Activated naive CD4-positive, alpha-beta T cell treated with anti-CD3 and anti-CD28 coated beads, Interleukin-2, amount 10 ng/mL, durations not matched to agents 7 days and 5 days (primary cell): ENCODE measurements at places on chromosomes 1 and 21.

- peaks cover 37% of the 10 kb centered on the region for H3K4me1 ChIP-seq
- H3K36me3 ChIP-seq: peaks cover 56% of the 10 kb centered on the region
- H3K27me3 ChIP-seq: no peaks in the 10 kb centered on the region
- peak; percentile 27 for DNase-seq
Observed at GRCh38 chr21:44802396-44803153, 955 bp upstream of the UBE2G2 start.

DNA sequence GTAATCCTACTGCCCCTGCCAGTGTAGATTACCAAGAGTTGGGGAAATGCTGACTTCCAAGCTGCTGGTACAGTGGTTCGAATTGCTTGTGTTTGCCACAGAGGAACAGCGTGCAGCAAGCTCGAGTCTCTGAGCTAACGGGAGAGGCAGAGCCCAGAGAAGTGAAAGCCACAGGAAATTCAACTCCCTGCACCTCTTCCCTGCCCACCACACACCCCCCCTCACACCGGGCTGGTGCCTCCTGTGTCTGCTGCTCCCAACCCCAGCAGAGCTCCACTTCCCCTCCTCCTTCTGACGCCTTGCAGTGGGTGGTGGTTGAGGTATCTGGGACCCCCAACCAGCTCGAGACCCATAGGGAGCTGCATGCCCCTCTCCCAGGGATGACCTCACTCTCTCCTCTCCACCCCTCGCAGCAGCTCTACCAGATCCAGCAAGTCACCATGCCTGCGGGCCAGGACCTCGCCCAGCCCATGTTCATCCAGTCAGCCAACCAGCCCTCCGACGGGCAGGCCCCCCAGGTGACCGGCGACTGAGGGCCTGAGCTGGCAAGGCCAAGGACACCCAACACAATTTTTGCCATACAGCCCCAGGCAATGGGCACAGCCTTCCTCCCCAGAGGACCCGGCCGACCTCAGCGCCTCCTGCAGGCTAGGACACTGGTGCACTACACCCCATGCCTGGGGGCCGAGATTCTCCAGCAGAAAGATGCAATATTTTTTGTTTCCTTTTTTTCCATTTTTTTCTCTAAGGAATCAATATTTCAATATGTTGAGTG lies 13.1 kb upstream of the KCNQ4 start:
- H3K4me1 ChIP-seq: peaks cover 32% of the 10 kb centered on the region
- H3K36me3 ChIP-seq: peaks cover 62% of the 10 kb centered on the region
- DNase-seq: no peak
- no peak overlapping the region for H3K4me3 ChIP-seq

GRCh38 chr21:25901330-25901979 lies 166.7 kb downstream of the GABPA start:
- no peaks in the 10 kb centered on the region for H3K36me3 ChIP-seq
- no peak overlapping the region for H3K4me3 ChIP-seq
- H3K4me1 ChIP-seq: peaks cover 10% of the 10 kb centered on the region
- H3K27me3 ChIP-seq: no peaks in the 10 kb centered on the region

DNA sequence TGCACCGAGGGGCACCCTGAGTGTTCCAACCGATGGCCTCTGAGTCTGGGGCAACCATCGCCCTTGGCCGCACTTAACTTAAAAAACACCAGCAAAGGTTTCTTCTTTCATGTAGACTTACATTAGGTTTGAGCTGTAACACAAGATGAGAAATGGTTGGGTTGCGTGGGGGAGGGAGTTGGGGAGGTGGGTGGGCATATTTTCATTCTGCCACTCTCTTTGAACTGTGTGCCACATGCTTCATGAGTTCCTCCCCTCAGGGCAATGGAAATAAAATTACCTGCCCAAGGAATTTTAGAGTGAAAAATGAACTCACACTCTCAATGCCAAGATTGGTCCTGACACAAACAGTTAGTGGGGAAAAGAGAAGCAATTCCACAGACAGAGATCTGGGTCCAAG lies 430.1 kb upstream of the USP24 start:
- H3K36me3 ChIP-seq: no peaks in the 10 kb centered on the region
- DNase-seq: no peak
- H3K4me1 ChIP-seq: no peaks in the 10 kb centered on the region
- H3K27me3 ChIP-seq: no peaks in the 10 kb centered on the region

DNA sequence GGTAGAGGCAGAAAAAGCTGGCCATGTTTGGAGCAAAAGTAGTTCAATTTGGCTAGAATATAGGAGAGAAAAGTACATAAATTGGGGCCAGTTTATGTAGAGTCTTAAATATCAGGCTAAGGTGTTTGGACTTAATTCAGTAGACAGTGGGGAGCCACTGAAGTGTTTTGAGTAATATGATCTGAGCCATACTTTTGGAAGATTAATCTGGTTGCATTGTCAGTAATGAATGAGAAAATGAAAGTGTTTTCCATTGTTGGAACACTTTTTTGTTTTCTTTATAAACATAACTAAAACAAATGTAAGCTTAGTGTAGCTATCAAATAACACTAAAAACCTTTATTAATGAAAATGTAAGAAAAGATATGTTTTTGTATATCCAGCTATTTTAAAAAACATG lies 42.1 kb downstream of the POU2F1 start:
- H3K27ac ChIP-seq: no peak overlapping the region
- no peaks in the 10 kb centered on the region for H3K27me3 ChIP-seq
- H3K4me3 ChIP-seq: no peak overlapping the region
- H3K36me3 ChIP-seq: no peaks in the 10 kb centered on the region
- no peak for DNase-seq
- H3K4me1 ChIP-seq: peaks cover 13% of the 10 kb centered on the region

DNA sequence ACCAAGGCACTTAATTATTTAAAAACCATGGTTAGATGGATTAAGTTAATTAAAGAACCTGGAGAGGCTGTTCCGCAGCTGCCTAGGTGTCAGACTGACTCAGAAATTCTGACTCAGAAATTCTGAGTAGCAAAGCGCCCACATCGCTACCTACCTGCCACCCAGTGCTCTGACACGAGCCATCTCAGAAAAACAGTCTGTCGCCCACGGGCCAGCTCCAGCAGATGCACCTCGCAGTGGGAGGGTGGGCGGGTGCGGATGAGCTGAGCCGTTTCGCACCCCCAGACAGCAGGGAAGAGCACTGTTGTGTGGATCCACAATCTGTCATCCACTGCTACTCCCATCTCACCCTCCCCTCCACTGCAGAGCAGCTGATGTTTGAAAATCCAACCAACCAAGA lies 13.5 kb downstream of the KCNK1 start:
- no peaks in the 10 kb centered on the region for H3K36me3 ChIP-seq
- no peak overlapping the region for H3K4me3 ChIP-seq
- H3K27ac ChIP-seq: no peak overlapping the region
- H3K4me1 ChIP-seq: no peaks in the 10 kb centered on the region

GRCh38 chr21:14952916-14953315 lies 111.9 kb downstream of the NRIP1 start:
- no peak overlapping the region for H3K4me3 ChIP-seq
- no peak overlapping the region for H3K27ac ChIP-seq
- H3K27me3 ChIP-seq: no peaks in the 10 kb centered on the region
- H3K4me1 ChIP-seq: no peaks in the 10 kb centered on the region

DNA sequence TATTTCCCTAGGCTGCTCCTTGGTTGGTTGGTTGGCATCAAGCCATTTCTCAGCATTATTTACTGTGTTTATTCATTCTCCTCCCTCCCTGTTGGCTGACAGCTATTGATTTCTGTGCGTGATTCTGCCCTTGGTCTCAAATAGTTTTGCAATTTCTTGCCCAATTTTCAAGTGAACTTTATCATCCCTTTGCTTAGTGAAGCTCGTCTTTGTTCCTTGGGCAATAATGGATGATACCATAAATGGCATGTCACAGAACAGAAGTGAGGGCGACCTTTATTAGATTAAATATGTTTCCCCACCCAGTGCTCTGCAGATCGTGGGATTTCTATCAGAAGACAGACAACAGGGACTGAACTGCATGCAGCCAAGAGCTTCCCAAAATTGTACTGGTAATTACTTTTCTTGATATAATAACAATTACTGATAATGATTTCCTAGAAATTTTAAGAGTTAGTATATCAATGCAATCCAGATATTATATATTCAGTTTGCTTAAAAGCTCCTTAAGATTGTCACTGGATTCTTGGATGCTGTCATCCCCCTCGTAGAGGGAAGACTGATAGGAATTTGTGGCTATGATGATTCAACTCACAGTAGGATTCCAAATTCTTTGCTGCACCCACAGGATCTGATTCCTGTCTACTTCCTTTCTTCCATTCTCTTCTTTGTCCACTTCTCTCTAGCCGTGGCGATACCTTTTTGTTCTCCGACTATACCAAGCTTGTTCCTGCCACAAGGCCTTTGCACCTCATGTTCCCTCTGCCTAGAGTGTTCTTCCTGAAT lies 122.1 kb upstream of the KAZN start:
- no peaks in the 10 kb centered on the region for H3K27me3 ChIP-seq
- H3K27ac ChIP-seq: no peak overlapping the region

- H3K4me1 ChIP-seq: no peaks in the 10 kb centered on the region
- H3K27ac ChIP-seq: no peak overlapping the region
- no peaks in the 10 kb centered on the region for H3K27me3 ChIP-seq
- DNase-seq: no peak
- H3K4me3 ChIP-seq: no peak overlapping the region
Observed at GRCh38 chr1:196960854-196961253, 16.5 kb upstream of the CFHR5 start.
